ENCODE measurements at places on chromosomes 5 and 9. TPM values are rescaled to one million over a fixed set of nuclear protein-coding genes. Genes with fewer than 3 reads are reported as not detected.

Gene PRLR
- not detected for total RNA-seq

Gene MYMK
- total RNA-seq = not detected

Gene PCDHA3
- total RNA-seq = not detected

Gene TMC1
- 0.27 TPM for total RNA-seq

Gene TEX48
- 1.1 TPM for total RNA-seq

Gene ZFP37
- 0.15 TPM for total RNA-seq

Gene PCAT7
- total RNA-seq = not detected

Gene CD14
- 0.56 TPM for total RNA-seq

Gene PCDHB4
- not detected for total RNA-seq

Gene GABRA1
- not detected for total RNA-seq

Gene HK3
- total RNA-seq = 0.32 TPM

Gene CBY3
- not detected for total RNA-seq

Gene COL23A1
- not detected for total RNA-seq

Gene VCAN
- total RNA-seq = 1.0 TPM

Gene NEURL1B
- total RNA-seq = 1.3 TPM

Gene SLC31A2
- 5.2 TPM for total RNA-seq

All from T-helper 1 cell treated with Interleukin-12 subunit alpha and Interleukin-12 subunit beta and Interleukin-4 antibody, amounts not matched to agents 30 ng/mL and 1 ng/mL, for 36 hours (primary cell).